ENCODE measurements at places on chromosomes 3 and 15.

DNA sequence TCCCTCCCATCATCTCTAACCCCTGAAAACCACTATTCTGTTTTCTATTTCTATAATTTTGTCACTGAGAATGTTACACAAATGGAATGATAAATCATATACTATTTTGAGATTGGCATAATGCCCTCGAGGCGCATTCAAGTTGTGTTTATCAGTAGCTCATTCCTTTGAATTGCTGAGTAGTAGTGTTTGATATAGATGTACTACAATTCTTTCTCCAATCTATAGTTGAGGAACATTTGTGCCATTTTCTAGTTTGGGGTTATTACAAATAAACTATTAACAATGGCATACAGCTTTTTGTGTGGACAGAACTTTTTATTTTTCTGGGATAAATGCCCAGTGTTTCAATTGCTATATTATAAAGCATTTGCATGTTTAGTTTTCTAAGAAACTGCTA lies 86.0 kb downstream of the CCR1 start:
- DNase-seq = no peak

- no peak for DNase-seq
Measured at GRCh38 chr15:75650908-75651809, 3.4 kb downstream of the SNX33 start.

DNA sequence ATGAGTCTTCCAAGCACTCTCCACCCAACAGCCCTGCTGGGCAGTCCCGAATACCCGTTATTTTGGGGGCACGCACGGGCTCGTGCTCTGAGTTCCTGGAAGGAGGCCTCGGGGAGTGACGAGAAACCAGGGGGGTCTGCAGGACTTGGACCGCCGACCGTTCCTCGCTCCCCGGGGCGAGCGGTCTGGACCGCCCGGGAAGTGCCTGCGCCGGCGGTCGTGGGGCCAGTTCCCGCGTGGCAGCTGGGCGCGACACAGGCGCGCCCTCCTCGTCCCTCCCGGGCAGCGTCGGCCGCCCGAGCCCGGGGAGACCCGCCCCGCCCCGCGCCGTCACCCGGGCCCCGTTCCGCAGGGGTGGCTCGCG lies 387 bp downstream of the GNB4 start:
- DNase-seq = no peak

GRCh38 chr3:13877911-13878280 lies 2.0 kb downstream of the WNT7A start:
- DNase-seq = no peak

- no peak for DNase-seq
Measured at GRCh38 chr15:58095415-58095814, 29.9 kb upstream of the ALDH1A2 start.

GRCh38 chr15:70308735-70309434 lies 211.2 kb upstream of the TLE3 start:
- no peak for DNase-seq

Data from NCI-H1694 (cell line).